ENCODE measurements at places on chromosomes 3 and 15.

GRCh38 chr15:93980261-93980911 is 251.0 kb upstream of the MCTP2 start:
- no peak for DNase-seq

- DNase-seq, result no peak
Measured at GRCh38 chr15:78651930-78652615, 11.1 kb upstream of the CHRNB4 start.

- no peak for DNase-seq
Measured at GRCh38 chr3:106428565-106428994, 559.8 kb upstream of the CBLB start.

DNA sequence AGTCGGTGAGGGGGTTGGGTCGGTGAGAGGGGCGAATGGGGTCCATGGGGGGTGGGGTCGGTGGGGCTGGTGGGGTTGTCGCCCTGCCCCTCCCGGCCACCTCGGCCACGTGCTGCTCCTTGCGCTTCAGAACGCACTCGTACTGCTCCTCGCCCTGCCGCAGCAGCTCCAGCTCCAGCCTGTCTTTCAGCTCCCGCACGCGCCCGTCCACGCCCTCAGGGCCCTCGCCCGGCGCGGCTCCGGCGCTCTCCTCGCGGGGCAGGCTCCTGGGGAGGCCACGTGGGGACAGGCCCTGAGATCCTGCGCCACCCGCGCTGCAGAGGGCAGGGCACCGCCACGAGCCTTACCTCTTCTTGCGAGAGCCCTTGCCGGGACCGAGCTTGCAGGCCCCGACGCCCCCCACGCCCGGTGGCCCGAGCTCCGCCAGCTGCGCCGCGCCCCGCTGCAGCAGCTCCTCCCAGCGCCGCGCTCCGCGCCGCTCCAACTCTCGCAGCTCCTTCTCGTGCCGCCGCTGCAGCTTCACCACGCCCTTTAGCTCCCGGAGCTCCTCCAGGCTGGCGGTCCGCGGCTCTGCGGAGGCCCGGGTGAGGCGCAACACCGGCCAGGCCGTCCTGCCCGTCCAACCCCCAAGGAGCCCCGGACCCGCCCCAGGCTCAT is 8.2 kb upstream of the ANKRD63 start:
- no peak for DNase-seq

- DNase-seq, result no peak
Measured at GRCh38 chr3:107272471-107272870, 104.8 kb upstream of the CCDC54 start.

DNA sequence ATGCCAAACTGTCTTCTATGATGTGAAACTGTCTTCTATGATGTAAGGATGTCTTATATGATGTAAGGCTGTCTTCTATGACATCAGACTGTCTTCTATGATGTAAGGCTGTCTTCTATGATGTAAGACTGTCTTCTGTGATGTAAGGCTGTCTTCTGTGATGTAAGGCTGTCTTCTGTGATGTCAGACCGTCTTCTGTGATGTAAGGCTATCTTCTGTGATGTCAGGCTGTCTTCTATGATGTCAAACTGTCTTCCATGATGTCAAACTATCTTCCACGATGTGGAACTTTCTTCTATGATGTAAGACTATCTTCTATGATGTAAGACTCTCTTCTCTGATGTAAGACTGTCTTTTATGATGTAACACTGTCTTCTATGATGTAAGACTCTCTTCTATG is 27.9 kb downstream of the MGLL start:
- no peak for DNase-seq

DNA sequence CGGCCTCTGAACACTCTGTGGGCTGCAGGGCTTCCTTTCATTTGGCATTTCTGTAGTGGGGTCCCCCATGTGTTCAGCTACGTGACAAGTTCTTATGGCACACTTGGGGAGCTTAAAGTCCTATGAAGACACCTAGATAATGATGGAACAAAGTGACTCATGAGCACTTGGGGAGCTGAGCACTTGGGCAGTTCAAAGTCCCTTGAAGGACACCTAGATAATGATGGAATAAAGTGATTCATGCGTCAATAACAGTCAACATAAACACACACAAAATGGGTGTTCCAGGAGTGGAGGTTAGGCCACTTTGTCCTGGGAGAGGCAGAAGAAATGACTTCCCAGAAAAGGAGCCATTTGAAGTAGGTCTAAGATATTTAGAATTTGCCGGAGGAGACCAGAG is 66.6 kb downstream of the LDHAL6B start:
- no peak for DNase-seq

GRCh38 chr3:84904212-84904611 is 54.6 kb upstream of the CADM2 start:
- DNase-seq, result no peak

DNA sequence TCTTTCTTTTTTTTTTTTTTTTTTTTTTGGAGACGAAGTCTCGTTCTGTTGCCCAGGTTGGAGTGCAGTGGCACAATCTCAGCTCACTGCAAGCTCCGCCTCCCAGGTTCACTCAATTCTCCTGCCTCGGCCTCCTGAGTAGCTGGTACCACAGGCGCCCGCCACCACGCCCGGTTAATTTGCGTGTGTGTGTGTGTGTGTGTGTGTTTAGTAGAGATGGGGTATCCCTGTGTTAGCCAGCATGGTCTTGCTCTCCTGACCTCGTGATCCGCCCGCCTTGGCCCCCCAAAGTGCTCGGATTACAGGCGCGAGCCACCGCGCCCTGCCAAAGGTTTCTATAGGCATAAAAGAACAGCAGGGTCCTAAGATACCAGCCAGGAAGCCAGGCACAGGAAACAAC is 261.0 kb upstream of the CCDC54 start:
- no peak for DNase-seq

DNA sequence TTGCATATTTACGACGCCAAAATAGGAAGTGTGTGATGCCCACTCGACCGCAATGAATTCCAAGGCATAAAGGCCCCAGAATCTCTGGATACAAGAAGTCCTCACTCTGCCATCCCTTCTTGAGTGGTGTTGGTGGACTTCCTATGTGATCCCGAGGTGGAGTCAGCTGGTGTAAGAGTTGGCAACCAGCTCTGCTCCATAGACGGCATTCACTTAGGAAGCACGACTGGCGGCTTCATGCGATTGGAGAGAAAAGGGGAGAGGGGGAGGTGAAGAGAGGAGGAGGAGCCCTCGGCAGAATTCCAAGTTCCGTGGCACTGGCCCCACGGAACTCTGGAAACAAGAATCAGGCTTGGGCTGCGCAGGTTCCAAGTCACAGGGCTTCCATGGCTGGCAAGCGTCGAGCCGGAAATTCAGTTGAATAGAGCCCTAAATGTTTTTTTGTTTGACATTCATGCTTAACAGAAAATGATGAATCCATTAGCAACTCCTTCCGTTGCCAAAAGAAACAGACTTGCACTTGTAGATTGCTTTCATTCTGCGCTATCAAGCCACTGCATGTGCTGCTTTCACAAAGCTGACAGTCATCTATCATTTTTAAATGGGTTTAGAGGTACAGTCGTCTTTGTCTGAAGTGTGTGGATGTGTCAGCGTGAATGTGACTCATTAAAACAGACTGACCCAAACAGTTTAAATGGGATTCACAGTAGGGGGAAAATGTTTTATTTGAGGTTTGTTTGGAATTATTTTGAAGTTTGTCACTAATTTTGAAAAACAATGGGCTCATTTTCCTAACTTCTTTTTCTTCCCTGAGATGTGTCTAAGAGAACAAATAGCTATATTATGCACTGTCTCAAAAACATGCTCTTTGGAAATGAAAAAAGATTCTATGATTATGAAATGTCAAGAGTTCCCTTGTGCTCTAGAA is 428.3 kb upstream of the ATP11B start:
- no peak for DNase-seq

GRCh38 chr3:1594940-1595339 is 502.1 kb downstream of the CNTN6 start:
- DNase-seq, result no peak

DNA sequence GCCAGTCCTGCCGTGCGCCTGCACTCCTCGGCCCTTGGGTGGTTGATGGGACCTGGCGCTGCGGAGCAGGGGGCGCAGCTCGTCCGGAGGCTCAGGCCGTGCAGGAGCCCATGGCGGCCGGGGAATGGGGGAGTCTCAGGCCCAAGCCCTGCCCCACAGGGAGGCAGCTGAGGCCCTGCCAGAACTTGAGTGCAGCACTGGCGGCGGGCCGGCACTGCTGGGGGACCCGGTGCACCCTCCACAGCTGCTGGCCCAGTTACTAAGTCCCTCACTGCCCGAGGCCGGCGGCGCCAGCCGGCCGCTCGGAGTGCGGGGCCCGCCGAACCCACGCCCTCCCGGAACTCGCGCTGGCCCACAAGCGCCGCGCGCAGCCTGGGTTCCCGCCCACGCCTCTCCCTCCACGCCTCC is 190.9 kb upstream of the MME start:
- no peak for DNase-seq

DNA sequence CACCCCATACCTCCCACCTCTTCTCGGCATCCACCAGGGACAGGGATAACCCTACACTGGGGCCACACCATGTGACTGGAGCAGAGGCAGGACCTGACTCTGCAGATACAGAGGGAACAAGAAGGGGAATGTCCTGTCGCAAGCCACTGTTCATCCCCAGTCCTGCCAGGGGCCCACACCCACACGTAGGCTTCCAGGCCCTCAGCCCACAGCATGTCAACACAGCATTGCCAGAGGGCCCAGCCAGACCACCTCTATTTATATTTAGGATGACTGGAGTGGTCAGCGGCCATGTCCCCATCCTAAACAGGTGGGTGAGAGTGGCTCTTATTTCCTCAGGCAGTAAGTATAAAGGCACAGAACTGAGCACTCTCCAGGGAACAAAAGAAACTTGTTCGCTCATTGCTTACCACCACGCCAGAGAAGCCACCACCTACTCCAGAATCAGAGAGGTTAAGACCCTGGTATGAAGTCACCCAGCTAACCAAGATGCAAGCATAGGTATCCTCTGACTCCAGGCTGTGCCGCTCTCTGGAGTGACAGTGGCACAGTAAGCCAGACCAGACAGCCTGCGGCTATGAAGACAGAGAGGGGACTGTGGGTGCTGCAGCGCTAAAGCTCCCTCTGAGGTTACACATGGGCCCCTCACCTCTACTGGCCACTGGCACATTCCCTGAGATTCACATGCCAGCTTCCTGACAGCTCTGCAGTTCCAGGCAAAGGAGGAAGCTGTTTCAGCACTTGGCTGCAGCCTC is 67.9 kb downstream of the LRIG1 start:
- no peak for DNase-seq

DNA sequence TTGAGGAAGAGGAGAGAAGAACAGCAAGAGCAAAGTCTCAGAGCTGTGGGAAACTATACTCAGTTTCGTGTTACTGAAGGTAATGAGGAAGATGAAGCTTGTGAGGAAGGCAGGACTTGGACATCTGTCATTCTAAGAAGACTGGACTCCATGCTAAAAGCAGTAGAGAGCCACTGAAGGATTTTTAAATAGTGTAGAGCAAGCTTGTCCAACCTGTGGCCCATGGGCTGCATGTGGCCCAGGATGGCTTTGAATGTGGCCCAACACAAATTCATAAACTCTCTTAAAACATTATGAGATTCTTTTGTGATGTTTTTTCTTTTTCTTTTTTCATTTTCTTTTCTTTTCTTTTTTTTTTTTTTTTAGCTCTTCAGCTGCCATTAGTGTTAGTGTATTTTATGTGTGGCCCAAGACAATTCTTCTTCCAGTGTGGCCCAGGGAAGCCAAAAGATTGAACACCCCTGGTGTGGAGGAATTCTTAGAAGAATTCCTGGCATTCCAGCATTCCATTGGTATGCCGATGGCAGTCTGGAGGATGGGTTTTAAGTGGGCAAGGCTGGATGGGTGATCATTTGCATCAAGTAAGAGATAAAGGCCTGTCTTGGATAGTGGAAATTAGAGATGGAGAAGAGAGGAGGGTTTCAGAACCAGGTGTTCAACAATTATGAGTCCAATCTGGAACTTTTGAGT is 6.9 kb upstream of the NFKBIZ start:
- DNase-seq, result no peak

DNA sequence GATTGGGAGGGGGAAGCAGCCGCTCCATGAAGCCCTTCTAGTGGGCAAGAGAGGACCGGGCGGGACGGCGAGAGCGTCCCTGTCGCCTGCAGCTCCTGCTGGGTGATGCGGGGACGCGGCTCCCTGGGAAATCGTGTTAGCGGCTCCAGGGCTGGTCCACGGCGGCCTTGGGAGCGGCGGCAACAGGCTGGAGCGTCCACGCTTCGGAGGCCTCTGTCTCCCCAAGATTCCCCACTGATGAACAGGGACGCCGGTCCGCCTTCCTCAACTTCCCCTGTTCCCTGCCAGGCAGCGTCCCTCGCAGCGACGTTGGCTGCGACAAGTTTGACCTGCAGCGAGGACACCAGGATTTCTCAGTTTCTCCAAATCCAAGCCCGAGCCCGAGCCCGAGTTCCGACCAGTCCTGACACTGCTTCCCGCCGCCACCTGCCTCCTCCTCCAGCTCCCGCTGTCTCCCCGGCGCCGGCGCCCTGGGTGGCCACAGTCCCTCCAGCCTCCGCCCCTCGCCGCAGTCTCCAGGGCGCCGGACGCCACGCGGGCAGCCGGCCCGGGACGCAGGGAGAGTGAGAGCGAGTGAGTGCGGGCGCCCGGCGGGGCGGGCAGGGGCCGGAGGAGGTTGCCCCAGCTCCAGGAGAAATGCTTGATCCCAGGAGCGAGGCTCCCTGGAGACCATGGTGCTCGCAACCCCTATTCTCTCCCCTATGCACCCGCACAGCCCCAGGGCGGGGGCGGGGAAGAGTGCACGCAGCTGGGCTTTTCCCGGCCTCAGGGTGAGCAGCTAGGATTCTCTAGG is 78.1 kb upstream of the RNF7 start:
- DNase-seq, result no peak

GRCh38 chr15:48520376-48521155 is 124.9 kb downstream of the FBN1 start:
- DNase-seq, result no peak

GRCh38 chr3:37543666-37544065 is 318.0 kb upstream of the CTDSPL start:
- DNase-seq, result no peak

Measured in RPMI8226 (cell line).